Eye (tissue), 1 donor: ENCODE measurements at places on chromosomes 1 and 21.
A peak's percentile ranks its signal among the peaks of the same experiment; 100 is the strongest.

DNA sequence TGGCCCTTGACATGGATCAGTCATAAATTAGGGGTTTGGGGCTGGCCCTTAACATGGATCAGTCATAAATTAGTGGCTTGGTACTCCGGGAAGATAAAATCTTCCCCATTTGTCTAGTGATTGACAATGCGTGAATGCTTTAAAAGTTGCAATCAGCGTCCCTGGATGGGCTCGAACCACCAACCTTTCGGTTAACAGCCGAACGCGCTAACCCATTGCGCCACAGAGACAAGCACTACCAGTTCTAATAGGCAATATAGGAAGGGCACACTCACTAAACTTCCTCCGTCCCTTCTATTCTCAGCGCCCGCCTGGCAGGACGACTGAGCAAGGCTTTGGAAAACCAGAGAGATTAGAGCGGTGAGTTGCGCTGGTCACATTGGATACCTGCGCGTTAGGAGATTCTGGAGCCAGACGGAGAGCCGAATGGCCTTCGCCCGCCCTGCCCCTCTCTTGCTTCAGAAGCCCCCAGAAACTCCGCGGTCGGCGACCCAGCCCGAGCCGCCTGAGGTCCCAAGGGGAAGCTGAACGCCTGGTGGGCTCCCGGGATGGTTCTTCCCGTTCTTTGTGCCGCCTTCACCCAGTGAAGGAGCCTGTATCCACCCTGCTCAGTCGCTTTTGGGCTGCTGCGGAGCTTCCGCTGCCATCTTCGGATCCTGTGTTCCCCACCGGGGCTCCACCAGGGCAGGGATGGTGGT lies 235.9 kb downstream of the FAM72C start:
- DNase-seq = peak; percentile 63

DNA sequence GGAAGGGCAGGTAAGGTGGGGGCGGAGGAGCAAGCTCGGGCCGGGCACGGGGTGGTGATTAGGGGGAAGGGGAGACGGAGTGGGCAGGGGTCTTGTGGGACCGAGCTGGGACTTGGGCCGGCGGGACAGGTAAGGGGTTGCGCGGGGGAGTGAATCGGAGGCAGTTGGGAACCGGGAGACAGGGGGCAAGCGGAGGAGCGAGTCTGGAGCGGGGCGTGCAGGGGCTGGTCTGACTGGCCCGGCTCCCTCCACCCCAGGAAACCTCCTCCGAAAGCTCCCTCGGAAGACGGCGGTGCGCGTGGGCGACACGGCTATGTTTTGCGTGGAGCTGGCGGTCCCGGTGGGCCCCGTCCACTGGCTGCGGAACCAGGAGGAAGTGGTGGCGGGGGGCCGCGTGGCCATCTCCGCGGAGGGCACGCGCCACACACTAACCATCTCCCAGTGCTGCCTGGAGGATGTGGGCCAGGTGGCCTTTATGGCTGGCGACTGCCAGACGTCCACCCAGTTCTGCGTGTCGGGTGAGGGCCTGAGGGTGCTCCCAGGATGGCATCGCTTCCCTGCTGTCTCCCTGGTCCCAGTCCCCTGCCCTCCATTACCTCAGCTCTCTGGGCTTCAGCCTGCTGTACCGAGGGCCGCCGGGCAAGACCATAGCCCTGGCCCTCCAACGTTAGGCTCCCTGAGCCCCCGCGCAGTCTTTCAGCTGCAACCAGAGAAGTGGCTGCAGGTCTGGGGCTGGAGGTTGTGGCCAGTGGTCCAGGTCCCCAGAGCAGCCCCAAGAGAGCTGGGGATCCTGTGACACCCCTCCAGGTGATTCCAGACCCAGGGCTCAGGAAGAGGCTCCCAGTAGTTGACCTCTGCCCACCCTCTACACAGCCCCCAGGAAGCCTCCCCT lies 6.3 kb downstream of the OBSCN start:
- no peak for DNase-seq

- DNase-seq = no peak
Measured at GRCh38 chr1:167088746-167089417, 1.3 kb downstream of the GPA33 start.

DNA sequence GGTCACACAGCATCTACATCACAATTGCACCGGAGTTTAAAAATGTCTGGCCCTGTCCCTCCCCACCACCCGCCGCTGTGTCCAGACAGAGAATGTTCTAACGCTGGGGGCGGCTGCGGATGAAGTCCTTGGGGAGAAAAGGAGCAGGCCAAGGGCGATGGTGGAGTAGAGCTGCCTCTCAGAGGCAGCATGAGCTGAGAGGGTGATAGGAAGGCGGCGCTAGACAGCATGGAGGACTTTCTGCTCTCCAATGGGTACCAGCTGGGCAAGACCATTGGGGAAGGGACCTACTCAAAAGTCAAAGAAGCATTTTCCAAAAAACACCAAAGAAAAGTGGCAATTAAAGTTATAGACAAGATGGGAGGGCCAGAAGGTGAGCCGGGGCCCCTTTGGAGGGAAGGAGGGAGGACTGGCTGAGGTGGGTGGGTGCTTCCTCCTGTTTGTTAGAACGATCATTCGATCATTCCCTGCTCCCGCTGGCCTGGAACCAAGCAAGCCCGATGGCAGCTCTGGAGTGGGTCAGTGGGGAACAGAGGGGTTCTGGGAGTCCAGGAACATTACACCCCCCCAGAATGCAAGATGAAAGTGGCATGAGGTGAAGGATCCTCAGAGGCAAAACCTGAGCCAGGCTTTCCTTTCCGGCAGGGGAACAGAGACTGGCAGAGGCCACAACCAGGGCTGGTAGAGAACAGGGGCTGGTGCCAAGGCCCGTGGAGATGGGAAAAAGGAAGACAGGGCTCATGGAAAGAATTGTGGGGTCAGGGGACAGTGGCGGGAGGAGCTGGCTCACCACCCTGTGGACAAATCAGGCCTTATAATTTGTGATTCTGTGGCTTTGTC lies at the start of the genes FAM229A and TSSK3:
TSS of gene FAM229A (minus strand) at position 12 of the 840 bp plus-strand sequence. CDS start 394 bp downstream, outside the sequence.
TSS of gene TSSK3 (plus strand) at position 66 of the 840 bp plus-strand sequence. CDS start at position 229, 163 bp downstream.
- DNase-seq = no peak

- DNase-seq = no peak
Measured at GRCh38 chr1:218624052-218624451, 278.9 kb downstream of the TGFB2 start.

- DNase-seq = no peak
Measured at GRCh38 chr1:94983171-94983739, 56.3 kb upstream of the CNN3 start.
